Activated CD4-positive, alpha-beta memory T cell treated with anti-CD3 and anti-CD28 coated beads, Interleukin-2, amount 10 ng/mL, durations not matched to agents 7 days and 5 days (primary cell): ENCODE measurements at places on chromosomes 7 and 10. TPM values are rescaled to one million over a fixed set of nuclear protein-coding genes. Genes with fewer than 3 reads are reported as not detected.

DNA sequence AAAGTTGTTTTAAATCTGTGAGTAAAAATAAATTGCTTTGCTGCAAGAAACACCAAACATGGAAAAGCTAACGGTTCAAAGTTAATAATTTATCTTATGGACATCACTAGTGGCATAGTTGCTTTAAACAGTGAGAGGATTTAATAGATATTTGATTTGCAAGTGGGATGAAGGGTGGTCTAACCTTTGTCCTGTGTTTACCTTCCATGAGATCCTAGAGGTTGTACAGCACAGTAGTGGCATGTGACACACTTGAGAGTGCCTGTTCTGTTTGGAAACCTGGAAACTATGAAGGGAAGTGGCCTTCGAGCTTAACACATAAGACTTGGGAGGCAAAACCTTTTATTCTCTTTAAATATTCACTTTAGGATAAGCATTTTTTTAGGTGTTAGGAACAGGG is 16.0 kb downstream of the EGFR start:
- no peak for DNase-seq

GRCh38 chr10:94963901-94964300 is 25.4 kb downstream of the CYP2C9 start:
- DNase-seq, result no peak

DNA sequence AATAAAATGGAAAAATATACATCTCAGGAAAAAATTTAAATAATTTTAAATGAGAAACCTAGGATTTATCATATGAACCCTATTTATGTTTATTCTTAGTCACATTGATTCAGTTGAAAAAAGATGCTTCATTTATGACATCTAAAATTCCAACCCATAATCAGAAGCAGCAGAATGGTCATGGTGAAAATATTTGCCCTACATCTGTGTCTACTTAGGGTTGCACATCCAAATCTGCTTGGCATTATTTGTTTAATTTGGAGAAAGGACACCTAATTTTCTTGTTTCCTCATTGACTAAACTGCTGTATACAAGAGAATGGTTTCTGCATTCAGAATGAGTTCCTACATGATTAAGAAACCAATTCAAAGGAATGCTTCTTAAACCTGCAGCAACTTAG is 72.9 kb upstream of the SKAP2 start:
- DNase-seq, result no peak

DNA sequence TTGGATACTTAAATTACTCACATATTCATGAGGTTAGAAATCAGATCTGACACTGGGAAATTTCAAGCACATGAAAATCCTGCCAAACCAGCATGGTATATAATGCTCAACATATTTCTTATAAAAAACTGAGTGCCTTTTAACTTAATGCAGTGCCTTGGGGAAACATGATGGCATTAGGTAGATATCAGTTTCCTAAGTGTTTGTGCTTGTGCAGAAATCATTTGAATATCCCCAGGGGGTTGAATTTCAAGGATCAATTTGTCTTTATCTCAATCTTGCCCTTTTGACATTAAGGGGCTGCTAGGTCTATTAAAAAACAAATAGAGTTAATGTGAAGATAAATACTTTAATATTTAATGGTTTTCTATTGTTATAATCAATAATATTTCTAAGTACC is 396.3 kb downstream of the SORCS1 start:
- DNase-seq, result no peak

DNA sequence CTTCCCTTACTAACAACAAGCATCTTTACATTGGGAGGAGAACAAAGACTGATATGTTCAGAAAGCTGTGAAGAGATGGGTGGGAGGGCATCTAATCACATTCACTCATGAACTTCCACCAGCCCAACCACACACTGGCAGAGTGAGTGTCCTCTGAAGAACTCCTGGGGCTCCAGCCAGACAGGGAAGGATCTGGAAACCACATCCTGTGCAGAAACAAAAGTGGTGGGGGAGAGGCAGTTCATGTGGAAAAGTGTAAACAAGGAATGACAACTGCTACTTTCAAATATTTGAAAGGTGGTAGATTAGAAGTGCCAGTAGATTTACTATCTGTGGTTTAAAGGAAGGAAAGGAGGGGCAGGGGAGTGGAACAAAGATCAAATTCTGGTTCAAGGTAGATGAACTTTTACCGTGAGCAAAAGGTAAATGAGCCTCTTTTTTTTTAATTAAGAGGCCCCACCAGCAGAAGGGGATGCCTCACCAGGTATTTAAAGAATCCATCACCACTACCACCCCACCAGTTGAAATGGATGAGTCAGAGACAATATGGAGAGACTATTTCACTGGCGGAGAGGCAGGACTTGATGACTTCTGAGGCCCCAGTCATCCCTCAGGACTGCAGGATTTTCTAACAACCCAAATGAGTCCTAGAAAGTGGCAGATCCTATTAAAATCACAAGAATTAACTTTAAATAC is 34.5 kb downstream of the GOT1 start:
- DNase-seq, result no peak

- no peak for DNase-seq
Measured at GRCh38 chr7:47941136-47941844, 7.0 kb downstream of the PKD1L1 start.

GRCh38 chr7:123792547-123792946 is 43.7 kb upstream of the WASL start:
- no peak for DNase-seq

GRCh38 chr10:111273635-111274034 is 196.8 kb downstream of the ADRA2A start:
- DNase-seq, result no peak

GRCh38 chr10:29735628-29736365 is 101.0 kb upstream of the SVIL start:
- peak; percentile 86 for DNase-seq

- no peak for DNase-seq
Measured at GRCh38 chr7:52876402-52876801, 159.0 kb upstream of the POM121L12 start.

GRCh38 chr10:46318799-46319198 is 32.0 kb downstream of the ANTXRL start:
- no peak for DNase-seq

DNA sequence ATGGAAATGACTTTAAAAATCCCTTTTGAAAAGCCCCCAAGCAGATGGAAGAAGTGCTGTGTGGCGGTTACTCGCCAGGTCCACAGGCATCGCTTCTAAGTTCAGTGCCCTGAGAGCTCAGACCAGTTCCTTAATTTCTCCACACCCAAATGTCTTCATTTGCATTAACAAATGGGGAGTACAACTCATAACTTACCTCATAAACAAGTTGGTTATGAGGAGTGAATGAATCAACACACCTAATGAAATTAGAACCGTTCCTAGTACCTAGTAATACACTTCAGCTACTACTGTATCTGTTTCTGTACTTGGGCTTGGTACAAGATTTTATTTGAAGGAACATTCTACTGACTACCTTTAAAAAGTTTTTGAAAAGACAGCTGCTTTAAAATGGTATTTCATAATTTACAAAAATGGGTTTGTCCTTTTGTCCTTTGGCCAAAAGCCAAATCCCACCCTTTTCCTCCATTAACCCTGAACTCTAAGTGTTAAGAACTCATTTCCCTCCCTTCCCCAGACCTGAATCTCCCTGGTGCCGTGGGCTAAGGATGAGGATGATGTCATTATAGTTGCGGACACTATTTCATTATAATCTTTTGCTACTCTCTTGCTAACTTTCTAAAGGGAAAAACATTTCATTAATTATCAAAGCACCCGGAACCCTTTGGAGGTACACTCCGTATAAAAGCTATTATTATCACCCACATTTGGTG is 221.5 kb upstream of the CELF2 start:
- DNase-seq, result no peak

DNA sequence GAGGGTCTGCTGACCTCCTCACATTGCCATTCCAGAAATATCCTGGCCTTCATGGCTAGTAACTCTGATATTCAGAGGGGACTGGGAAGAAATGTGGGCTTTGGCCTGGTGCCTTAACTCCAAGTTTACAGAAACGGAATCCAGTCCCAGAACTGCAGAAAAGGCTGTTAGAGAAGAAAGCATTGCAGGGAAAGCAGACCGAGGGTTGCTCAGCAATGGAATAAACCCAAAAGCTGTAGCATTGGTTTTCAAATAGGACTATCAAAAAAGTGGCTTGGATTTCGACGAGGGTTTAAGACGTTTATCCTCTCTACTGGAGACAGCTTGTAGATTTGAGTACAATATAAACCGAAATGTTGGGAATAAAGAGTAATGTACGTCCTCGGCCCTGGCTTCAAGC is 425.8 kb upstream of the FOXK1 start:
- no peak for DNase-seq

GRCh38 chr7:70063927-70064326 is 465.7 kb downstream of the AUTS2 start:
- DNase-seq, result no peak

- DNase-seq, result no peak
Measured at GRCh38 chr10:3791974-3792633, 7.1 kb upstream of the KLF6 start.

DNA sequence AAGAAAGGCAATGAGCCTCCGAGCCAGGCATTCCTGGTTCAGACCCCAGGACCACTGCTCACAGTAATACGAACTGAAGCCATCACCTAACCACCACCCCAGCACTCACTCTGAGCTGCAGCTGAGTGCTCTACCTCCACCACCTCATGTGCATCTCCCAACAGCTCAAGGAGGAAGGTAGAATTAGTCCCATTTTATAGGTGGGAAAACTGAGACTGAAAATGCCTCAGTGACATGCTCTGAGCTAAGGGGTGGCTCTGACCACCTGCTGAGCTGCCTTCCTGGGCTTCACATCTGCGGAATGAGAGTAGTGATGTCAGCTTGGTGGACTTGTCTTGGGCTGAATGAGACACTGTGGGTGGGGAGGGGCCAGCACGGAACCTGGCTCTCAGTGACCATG is 159.7 kb upstream of the UNC5B start:
- DNase-seq, result no peak

- no peak for DNase-seq
Measured at GRCh38 chr7:30866939-30867338, 44.7 kb upstream of the AQP1 start.

DNA sequence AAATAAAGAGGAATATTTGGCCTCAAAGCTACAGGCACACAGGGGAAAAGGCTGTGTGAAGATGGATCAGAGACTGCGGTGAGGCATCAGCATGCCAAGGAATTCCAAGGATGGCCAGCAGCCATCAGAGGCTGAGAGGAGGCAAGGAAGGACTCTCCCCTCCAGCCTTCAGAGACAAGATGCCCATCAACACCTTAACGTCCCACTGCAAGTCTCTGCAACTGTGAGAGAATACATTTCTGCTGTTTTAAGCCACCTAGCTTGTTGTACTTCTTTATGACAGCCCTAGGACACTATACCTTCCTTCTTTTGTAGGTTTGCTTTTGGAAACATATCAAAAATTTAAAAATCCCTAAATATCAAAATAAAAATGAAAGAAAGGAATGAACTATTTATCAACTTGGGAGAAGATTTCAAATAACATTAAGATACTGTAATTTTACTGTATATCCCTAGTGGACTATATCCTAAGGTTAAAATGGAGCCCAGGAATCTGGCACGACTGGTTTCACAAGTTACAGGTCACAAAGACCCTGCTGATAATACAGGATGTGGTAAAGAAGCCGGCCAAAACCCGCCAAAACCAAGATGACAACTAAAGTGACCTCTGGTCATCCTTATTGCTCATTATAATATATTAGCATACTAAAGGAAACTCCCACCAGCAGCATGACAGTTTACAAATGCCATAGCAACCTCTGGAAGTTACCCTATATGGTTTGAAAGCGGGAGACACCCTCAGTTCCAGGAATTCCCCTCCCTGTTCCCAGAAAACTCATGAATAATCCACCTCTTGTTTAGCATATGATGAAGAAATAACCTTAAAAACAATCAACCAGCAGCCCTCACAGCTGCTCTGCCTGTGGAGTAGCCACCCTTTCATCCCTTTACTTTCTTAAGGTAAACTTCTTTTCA is 185.2 kb downstream of the AVL9 start:
- DNase-seq, result no peak

HECTD2 gene
- total RNA-seq, result 2.9 TPM

VWDE gene
- 6.6 TPM for total RNA-seq

GNGT1 gene
- total RNA-seq, result not detected

THNSL1 gene
- total RNA-seq, result 2.4 TPM

RBP3 gene
- total RNA-seq, result not detected

LEP gene
- total RNA-seq, result not detected

SNCG gene
- total RNA-seq, result not detected

CPXM2 gene
- total RNA-seq, result not detected

ARPC1B gene
- total RNA-seq, result 397 TPM

MAGI2 gene
- 0.08 TPM for total RNA-seq

ITPRID1 gene
- not detected for total RNA-seq

ZNF503 gene
- total RNA-seq, result 0.23 TPM

MPP7 gene
- 4.3 TPM for total RNA-seq

NUTM2D gene
- 3.0 TPM for total RNA-seq

AS3MT gene
- 0.65 TPM for total RNA-seq
